Daoy (cell line): ENCODE measurements at places on chromosomes 1 and 21. TPM values are rescaled to one million over a fixed set of nuclear protein-coding genes. Genes with fewer than 3 reads are reported as not detected.

Gene TP73
- total RNA-seq: 0.89 and 2.5 TPM in 2 replicates

Gene ADAMTSL4
- total RNA-seq: 0.33 TPM in 1 of 2 replicates, not detected in the other

Gene NPR1
- not detected in 2 replicates for total RNA-seq

Gene CD52
- not detected in 2 replicates for total RNA-seq

Gene PGLYRP3
- not detected in 2 replicates for total RNA-seq

DNA sequence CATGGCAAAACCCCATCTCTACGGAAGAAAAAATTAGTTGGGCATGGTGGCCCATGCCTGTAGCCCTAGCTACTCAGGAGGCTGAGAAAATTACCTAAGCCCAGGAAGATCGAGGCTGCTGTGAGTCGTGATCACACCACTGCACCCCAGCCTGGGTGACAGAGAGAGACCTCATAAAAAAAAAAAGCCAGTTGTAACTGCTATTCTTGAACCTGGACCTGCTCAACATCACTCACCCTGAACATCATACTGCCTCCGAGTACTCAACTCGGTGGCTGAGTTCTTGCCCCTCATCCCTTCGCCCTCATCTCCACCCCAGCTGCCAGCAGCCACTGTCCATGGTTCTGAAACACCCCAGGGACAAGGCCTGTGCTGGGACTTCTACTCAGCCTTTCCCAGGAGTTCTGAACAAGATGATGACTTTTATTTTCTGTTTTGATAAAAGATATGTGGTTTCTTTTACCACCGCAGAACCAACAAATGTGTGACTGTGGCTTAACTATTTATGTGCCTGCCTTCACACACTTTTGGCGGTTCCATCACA, 5.4 kb upstream of the DISP3 start:
- peak; percentile 60 for DNase-seq

GRCh38 chr1:21174654-21175323, 1.9 kb downstream of the EIF4G3 start:
- DNase-seq: no peak

DNA sequence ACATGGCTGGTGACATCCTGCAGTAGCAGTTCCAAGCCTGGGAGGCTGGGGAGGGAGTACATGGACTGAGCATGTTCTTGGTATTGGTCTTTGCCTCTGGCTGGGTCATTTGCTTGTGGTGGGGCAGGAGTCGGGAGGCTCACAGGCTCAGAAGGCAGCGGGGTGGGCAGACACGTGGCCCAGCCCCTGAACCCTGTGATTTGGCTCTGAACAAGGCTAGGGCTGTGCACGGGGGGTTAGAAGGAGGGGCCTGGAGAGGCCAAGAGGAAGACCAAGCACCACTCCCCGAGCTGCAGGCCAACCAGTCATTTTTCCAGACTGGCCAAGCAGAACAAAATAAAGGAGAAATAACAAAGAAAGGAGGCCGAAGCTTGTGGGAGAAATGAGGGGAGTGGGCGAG, 9.7 kb upstream of the PRELP start:
- no peak for DNase-seq

- no peak for DNase-seq
These were observed 165.2 kb downstream of the NTMT2 start for GRCh38 chr1:170310951-170311350.

DNA sequence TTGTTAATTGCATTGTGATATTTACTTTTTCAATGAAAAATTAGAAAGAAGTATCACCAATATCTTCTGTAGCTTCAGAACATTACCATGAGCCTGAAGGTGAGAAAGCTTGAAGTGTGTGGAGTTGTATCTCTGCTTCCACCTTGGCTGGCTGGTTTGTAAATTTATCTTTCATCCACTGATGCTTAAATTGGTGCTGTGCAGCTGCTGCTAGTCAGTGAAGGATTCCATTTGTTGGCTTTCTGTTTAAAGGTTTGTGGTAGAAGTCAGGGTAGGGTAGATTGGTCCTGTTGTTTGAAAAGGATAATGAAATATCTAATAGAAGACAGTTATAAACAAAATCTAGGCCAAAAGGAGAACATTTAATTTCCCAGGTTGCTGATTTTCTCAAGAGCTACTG, 105.7 kb downstream of the C1orf21 start:
- DNase-seq: no peak

DNA sequence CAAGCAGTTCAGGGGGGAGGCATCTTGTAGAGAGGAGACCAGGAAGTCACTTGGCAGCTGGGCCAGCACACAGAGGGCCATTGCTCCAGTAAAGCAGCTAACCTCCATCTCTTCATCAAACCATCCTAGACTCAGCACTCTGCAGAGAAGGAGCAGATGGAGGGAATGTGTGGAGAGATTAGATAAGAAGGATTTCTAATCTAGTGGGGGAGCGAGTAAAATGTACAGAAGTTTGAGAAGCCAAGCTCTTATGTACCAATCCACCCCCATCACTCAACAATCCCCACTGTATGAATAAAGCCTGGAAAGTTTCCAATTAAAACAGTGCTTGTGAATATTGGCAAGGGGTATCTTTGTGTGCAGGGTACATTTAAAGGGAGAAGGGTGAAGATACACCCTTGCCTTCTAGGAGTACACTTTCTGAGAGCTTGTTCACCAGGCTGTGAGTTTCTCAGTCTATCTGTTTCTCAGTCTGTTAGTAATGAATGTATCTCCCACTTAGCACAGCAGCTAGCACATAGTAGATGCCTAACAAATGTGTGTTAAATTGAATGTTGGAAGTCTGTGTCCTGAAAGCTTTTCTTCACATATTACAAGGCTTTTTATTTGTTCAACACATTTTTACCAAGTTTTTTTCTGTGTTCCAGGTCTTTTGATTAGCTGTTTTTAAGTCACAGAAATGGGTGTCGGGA, 142.7 kb upstream of the UBE2U start:
- no peak for DNase-seq

- no peak for DNase-seq
These were observed 6.3 kb upstream of the CHI3L2 start for GRCh38 chr1:111221276-111221632.

GRCh38 chr21:43331962-43332828, 94.7 kb downstream of the SIK1 start:
- DNase-seq: peak; percentile 65

GRCh38 chr1:170010443-170010842, 64.1 kb downstream of the KIFAP3 start:
- DNase-seq: peak; percentile 37

DNA sequence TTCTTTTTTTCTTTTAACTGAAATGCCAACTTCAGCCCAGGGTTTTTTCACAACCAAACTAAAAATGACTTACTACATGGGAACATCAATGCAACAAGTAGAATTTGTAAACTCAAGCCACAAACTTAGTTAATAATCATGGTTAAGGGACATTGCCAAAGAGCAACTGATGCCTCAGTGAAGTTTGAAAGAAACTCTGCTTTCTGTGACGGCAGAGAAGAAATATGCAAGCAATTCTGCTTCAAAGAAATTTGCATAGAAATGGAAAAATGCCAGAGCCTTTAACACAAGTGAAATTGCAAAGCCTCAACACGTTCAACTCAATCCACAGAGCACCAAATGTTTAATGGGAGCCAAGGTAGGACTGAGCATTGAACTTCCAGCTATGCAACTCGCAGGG, 5.0 kb upstream of the CHD5 start:
- DNase-seq: no peak

GRCh38 chr1:44405798-44406736, 1.0 kb downstream of the RNF220 start:
- DNase-seq: peak; percentile 66

DNA sequence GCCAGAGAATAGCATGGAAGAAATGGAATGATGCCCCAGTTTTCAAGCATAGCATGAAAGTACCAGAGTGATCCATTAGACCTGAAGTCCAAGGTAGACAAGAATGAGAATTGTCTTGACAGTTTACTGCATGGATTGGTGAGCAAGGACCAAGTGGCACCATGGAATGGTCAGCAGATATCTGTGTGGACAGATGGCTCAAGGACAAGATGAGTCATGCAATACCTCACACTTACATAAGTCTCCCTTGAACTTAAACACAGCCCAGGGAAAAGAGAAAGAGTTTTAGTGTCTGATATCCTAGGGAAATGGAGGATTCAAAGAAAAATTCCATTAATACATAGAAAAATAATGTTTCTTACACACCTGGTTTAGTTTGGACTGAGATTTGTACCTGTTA, 195.2 kb downstream of the MRPL39 start:
- no peak for DNase-seq

DNA sequence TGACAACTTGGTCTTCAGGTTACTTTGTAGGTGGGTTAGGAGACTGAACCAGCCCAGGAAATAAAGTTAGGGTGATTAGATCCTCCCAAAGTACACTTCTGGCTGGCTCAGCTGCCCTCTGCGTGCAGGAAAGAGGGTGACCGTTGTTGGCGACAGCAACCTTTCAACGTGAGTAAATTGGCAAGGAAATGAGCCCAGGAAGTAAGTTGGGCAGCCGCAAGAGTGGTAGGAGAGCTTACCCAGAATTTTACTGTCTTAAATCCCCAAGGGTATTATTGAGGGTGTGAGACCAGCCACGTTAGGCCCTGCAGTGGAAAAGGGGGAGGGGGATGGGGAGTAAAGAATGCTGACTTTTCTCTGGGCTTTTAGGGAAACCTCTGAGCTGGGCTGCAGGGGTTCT, 1.6 kb downstream of the TENT5C start:
- DNase-seq: peak; percentile 39

GRCh38 chr1:34843392-34844251, 15.9 kb downstream of the SMIM12 start:
- no peak for DNase-seq

- no peak for DNase-seq
These were observed 13.7 kb downstream of the ADARB1 start for GRCh38 chr21:45088116-45088515.

DNA sequence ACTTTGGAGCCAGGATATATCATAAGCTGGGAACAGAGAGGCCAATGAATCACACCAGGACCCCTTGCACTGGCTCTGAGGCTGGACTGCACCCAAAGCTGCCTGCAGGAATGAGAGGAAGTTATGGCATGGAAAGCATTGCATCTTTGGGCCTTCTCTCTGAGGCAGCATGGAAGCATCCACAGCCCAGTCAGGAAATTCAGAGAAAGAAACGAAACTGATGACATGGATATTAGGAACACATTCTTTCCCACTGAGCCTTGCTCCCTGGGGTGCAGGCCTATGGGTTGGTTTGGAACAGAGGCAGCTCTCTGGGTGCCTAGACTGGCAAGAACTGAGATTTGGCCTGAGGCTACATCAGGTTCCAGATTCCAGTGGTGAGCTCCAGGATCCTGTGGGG, 98.6 kb downstream of the NGF start:
- no peak for DNase-seq
